ENCODE measurements at places on chromosomes 6 and 20. TPM values are rescaled to one million over a fixed set of nuclear protein-coding genes. Genes with fewer than 3 reads are reported as not detected.

- peak overlapping the region; percentile 83 for H3K4me3 ChIP-seq
- peaks cover 44% of the 10 kb centered on the region for H3K4me1 ChIP-seq
- peak overlapping the region; percentile 90 for H3K27ac ChIP-seq
- peak; percentile 63 for DNase-seq
- no peaks in the 10 kb centered on the region for H3K27me3 ChIP-seq
- no peaks in the 10 kb centered on the region for H3K36me3 ChIP-seq
Measured at GRCh38 chr20:37346236-37346534, 245 bp downstream of the SRC start.

DNA sequence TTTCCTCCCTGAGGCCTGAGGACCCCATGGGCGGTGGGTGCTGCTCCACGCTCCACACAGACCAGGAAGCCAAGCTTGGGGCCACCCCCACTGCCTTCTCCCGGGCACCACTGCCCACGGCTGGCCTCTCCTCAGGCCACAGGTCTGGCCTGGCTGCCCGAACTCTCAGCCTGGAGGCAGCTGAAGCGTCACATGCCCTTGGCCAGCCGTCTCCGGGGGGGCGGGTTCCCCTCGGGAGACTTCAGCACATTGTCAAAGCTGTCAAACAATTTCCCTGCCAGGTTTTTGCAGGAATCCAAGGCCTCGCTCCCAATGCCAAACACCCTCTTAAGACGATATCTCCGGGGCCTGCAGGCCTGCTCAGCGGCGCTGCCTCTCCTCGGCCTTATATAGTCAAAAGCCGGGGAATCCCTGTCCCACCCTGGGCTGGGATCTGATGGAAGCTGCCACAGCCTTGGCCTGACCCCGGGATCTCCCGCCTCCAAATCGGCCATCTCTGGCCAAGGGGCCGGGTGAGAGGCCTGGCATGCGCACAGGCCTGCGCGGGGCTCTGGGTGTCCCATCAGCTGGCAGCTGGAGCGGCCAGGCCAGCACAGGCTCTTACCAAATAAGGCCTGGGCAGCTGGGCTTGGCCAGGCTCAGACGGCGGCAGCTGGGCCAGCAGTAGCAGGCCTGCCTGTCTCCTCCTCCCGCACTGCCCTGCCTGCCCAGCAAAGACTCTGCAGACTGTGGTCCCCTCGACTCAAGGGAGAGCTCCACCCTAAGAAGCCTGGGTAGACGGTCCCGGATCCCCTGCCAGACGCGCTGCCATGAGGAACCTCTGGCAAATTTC is 49.7 kb downstream of the RBM38 start:
- peaks cover 37% of the 10 kb centered on the region for H3K4me1 ChIP-seq
- no peak overlapping the region for H3K4me3 ChIP-seq
- H3K27me3 ChIP-seq, result no peaks in the 10 kb centered on the region
- peak overlapping the region; percentile 79 for H3K27ac ChIP-seq
- no peaks in the 10 kb centered on the region for H3K36me3 ChIP-seq

DNA sequence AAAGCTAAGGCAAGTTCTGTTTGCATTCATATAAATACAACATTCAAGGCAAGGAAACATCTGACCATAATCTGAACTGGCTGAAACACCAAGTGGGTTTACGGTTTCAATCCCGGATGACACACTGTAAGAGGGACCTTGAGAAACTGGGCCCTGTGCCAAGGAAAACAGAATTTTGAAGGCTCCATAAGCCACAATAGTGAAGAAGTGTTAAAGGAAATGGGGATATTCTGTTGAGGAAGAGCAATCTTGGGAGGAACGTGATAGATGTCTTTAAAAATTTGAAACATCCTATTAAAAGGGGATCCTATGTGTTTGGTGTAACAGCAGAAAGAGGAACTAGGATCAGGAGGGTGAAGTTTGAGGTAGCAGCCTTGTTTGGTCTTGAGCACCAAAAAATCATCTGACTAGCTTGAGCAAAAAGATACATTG is 82.4 kb upstream of the TAB2 start:
- peaks cover 17% of the 10 kb centered on the region for H3K4me1 ChIP-seq
- no peaks in the 10 kb centered on the region for H3K36me3 ChIP-seq
- H3K27me3 ChIP-seq, result no peaks in the 10 kb centered on the region
- no peak overlapping the region for H3K4me3 ChIP-seq

GRCh38 chr6:25992413-25993340 is 30.1 kb downstream of the TRIM38 start:
- no peaks in the 10 kb centered on the region for H3K36me3 ChIP-seq
- peak; percentile 95 for DNase-seq
- peak overlapping the region; percentile 70 for H3K4me3 ChIP-seq
- peak overlapping the region; percentile 92 for H3K27ac ChIP-seq
- H3K27me3 ChIP-seq, result no peaks in the 10 kb centered on the region

The TGM3 gene
- total RNA-seq, result 56.5 TPM

Data from suprapubic skin (tissue), 4 donors.